ENCODE measurements at places on chromosomes 12 and 14.

- no peak for DNase-seq
Observed at GRCh38 chr12:63930971-63931370, 86.5 kb downstream of the SRGAP1 start.

DNA sequence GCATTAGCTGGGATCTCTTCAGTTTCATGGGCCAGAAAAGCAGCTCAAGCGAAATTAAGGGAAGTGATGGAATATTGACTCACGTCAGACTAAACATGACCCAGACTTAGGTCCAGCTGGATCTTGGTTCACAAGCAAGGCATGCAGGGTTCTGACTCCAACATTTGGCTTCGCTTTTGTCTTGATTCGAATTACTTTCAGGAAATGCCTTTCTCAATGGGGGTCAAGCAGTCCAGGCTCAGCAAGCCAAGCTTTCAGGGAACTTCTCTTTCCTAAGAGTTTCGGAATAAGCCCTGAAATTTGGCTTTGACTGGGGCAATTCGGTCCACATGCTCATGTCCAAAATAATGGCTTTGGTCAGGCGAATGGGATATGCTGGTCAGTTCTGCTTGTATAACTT, 678.7 kb upstream of the TMEM132C start:
- DNase-seq = no peak

GRCh38 chr12:109557200-109557599, 16.1 kb downstream of the MMAB start:
- DNase-seq = no peak

- DNase-seq = peak; percentile 75
Observed at GRCh38 chr12:123237646-123238329, 4.6 kb downstream of the MTRFR start.

GRCh38 chr14:36021591-36022320, 154.8 kb downstream of the PTCSC3 start:
- no peak for DNase-seq

DNA sequence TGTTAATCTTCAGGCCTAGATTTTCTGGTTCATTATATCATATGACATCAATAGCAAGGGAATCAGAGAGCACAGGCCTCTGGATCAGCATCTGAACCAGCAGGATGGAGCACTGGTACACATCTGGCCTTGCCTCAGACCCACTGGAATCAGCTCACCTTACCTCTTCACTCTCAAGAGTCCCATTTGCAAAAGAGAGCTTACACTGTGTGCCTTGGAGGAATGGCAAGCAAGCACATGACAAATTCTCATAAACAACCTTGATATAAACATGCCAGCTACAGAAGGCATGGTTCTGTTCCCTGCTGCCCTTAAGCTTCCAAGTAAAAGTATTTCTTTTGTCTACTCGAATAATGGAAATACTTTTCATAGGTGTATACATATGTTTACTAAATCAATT, 128.6 kb upstream of the CPM start:
- DNase-seq = no peak

GRCh38 chr12:67067453-67068203, 201.5 kb upstream of the CAND1 start:
- DNase-seq = no peak

DNA sequence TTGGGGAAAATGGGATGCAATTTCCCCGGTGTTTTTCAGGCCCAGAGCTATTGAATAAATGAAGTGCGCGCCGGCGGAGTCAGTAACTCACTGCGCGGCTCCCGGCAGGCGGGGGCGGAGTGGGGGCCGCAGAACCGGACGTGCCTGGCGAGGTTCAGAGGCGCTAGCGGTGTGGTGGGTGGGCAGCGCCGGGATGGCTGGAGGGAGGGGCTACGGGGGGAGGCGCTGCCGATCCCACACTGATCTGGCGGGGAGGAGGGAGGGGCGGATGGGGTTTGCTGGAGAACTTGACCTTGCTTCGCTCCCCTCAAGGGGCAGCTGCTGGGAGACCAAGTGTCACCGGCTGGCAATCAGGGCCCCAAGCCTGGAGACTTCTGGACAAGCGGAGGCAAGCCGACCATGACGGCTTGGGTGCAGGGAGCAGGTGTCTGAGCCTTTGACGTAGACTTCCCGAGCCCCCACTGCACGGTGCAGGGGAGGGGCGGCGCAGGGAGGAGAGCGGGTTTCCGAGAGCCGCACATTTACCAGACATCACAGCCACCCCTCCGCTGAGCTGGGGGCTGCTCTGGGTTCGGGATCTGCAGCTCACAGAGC, 174.1 kb upstream of the RTL1 start:
- DNase-seq = no peak

DNA sequence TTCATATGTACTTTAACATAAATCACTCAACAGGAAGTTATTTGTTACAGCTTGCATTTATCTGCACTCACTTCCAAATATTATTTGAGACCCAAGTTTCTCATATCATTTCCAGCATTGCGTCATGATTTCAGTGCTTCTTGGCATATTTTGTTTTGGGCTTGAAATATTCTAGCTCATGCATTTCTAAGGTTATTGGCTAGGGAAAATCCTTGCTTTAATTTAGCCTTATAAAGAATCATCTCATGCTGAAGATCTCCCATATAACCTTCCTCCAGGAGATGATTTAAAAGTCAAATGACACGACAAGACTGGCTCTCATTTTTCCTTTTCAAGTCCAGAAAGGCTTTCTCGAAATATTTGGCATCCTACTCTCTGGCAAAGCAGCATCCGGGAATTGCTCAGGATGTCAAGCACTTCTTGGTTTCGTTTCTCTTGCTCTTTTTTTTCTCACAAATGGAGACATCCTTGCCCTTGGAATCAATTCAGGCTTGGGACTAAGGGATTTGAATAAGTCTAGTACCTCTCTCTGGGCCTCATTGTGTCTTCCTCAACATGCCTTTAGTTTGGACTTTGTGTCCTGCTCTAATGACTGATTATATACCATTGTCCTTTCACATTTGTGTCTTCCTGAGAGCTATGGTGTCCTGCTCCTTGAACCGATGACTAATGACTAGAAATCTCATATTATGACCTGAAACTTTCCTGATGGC, 295.0 kb downstream of the RMST start:
- DNase-seq = no peak

- no peak for DNase-seq
Observed at GRCh38 chr14:45807178-45807899, 554.3 kb upstream of the MIS18BP1 start.

- no peak for DNase-seq
Observed at GRCh38 chr12:91007531-91008290, 2.9 kb upstream of the EPYC start.

DNA sequence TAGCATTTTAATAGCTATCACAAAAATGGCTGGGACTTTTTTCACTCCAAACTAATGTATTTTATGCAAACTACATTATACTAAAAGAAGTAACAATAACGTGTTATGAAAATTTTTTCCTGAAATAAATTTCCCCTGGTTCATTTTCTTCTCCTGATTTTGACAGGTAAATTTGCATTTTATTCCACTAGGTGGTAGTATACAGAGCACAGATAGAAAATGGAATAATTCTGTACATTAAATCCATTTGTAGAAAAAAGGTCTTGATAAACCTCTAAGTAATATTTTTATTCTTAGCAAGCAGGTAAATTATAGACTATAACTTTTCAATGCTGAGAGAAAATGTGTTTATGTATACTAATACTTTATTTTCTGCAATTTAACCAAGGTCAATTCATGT, 96.5 kb downstream of the BCAT1 start:
- no peak for DNase-seq

DNA sequence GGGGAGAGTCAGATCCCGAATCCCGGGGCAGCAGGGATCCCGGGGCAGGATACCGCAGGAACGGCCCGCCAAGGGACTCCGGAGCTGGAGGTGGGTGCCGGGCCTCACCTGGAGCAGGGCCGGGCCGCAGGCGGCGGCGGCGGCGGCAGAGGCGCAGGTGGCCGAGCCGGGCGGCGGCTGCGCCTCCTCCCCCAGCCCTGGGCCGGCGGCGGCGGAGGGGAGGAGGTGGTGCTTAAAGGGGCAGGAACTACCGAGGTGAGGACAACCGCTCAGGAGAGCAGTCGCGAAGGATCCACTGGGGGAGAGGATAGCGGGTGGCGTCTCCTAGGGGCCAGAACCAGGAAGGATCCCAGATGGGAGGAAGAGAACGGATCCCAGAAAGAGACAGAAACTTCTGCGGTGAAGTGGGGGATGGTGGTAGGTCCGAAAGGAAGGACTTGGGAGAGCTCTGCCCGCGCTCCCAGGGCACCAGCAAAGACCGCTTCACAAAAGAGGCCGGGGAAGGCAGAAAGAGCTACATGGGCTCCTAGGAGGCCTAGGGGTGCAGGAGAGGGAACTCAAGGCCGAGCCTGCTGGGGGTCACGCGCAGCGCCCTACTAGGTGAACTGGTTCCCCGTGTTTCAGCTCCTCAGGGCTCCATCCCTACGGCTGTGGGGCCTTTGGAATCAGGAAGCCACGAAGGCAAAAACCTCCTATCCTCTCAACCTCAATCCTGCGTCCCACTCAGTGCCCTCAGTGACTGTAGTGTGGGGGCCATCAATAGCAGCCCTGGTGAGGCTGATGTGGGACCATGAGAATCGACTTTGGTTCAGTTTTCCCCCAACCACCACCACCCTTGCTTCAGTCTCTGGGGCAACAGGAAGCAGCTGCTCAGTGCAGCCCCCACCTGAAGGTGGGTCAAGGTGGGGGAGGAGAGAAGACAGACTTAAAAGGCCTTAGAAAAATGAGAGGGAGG, 5.0 kb upstream of the BAZ2A start:
- DNase-seq = peak; percentile 63

DNA sequence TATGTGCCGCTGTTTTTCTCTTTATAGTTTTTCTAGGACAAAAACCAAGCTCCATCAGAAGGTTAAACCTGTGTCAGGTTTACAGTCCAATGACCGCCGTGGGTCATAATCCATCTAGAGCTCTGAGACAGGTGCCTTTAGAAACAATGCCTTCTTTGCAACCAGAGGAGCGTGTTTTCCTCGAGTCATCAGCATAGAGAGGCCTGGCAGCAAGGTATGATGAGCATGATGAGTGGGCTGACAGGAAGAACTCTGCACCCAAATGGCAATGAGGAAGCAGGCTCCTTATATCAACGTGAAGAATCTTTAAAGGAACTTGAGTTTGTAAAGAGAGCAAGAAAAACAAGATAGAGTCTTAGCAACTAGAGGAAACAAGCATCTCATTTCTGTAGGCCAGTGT, 60.5 kb upstream of the NUDT4 start:
- no peak for DNase-seq

DNA sequence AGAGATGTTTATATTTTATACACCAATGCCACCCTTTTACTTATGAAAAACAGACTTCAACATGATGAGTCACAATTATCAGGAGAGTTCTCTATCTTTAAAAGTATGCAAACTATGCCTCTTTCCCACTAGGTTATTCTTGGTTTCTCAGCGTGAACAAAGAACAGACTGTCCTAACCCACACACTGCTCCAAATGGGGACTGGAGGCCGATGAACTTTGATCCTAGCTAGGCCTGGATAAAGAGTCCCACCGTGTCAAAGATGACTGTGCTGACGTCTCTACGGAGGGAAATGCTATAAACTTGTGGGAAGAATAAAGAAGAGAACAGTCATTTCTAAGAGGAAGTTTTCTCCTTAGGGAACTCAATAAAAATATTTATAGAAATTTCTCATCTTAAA, 160.1 kb downstream of the EPS8 start:
- DNase-seq = no peak

- no peak for DNase-seq
Observed at GRCh38 chr14:81772381-81772780, 238.7 kb upstream of the SEL1L start.

DNA sequence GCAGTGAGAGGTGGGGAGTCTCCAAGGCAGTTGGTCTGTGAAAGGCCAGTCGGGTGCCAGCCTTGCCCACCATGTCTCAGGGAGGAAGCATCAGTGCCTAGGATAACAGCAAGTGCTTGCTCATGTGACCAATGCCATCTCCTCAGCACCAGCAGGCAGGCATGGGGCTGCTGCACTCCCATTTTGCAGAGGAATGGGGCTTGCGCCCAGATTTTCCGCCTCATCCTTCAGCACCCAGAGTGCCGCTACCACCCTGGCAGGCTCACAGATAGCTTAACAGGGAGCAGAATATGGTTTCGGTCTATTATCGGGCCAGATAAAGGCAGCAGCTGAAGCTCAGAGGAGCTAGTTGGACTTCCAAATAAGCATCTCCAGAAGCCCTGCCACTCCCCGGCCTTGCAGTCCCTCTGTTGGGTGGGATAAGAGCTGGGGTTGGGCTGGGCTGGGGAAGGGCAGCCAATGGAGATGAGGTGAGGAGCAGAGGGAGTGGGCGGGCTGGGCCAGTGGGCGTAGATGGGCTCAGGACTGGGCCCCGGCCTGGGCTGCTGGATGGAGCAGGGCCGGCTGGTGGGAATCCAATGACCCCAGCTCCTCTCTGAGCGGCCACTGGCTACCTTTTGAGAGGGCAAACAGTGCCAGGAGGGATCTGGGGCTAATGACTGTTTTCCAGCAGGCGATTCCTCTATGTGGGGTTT, 8.4 kb upstream of the KRT80 start:
- no peak for DNase-seq

DNA sequence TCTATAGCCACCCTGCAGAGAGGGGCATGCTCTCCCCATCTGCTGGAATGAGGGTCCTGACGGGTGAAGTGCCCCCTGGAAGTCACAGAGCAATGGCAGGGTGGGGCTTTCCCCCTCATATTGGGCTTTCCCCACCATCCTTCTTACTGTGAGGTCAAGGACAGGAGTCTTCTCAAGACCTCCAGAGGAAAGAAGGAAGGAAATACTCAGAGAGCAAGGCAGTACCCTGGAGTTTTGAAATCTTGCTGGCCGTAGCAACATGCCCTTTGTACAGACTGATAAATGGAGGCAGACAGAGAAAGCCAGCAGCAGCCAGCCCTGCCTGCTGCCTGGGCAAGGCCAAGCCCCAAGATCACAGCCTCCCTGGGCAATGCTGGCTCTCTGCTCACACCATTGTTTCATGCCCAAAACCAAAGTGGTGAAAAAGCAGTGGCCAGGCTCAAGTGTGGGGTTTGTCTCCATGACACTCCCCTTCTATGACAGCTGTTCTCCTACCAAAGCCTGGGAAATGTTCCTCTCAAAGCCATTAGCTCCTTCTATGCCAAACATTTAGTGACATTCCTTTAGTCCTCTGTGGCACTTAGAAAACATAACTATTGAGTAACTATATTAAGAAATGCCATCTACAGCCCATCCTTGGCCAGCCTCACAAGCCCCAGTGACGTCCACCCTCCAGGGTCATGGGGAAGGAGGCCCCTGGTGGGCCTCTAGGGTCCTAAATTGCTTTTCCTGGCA, 13.2 kb upstream of the ITPK1 start:
- no peak for DNase-seq

- no peak for DNase-seq
Observed at GRCh38 chr12:26369588-26369987, 174.2 kb downstream of the SSPN start.

DNA sequence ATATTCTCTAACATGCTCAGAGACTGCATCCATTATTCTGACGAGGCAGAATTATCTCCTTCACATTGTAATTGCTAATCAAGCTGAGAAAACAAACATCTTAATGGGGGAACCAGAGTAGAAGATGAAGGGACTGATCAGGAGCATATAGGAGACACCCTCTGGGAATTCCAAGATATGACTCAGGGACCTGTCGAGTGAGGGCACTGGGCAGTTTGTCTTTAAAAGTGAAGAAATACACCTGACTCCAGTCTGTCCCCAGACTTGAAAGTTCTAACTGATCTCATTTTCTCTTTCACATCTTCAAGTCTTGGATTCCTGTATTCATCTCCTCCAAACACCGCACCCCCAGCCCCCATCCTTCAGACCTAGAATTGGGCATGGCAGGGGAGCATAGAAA, 226.9 kb upstream of the PLXNC1 start:
- DNase-seq = no peak

GRCh38 chr12:46982629-46983392, 96.6 kb upstream of the PCED1B start:
- DNase-seq = no peak

Data from CD4-positive, alpha-beta T cell treated with Interleukin-4 for 4 hours (primary cell).